Activated T-cell treated with anti-CD3 and anti-CD28 coated beads, Interleukin-2, amount 50 U/mL, for 1 hour (primary cell): ENCODE measurements at places on chromosomes 12 and 14.

- no peak for DNase-seq
Observed at GRCh38 chr12:12590961-12591360, 20.7 kb upstream of the CREBL2 start.

DNA sequence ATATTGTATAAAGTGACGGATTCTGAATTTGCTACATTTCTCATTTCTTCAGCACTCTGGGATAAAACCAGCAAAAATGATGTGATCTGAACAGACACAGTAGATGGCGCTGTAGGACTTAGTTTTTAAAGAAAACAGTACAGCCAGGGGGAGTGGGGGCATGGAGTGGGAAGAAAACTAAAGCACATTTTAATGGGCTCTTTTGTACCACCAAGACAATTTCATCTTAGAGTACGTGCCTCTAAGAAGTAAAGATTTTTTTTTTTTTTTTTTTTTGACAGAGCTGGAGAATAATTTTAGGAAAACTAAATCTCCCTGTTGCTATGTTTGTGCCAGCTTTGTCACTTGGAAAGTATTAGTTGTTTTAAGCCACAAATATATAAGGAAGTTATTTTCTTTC, 124.4 kb downstream of the RAD51B start:
- DNase-seq = no peak

DNA sequence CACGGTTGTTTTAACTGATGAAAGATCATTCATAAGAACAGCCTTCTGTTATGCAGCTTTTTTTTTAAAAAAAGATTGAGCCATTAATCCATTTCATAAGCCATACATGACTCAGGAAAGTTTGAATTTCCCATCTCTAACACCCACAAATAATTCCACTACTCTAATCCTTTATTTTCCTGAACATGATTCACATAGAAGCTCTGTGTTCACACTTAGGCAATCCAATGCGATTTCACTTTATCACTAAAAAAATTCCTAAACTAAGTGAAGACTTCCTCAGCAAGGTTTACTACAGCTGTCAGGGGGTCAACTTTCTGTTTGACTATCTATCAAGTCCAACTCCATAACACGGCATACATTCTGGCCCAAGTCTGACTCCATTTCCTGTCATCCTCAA, 25.9 kb downstream of the PKP2 start:
- DNase-seq = no peak

- no peak for DNase-seq
Observed at GRCh38 chr12:18706798-18707197, 31.0 kb downstream of the PLCZ1 start.

DNA sequence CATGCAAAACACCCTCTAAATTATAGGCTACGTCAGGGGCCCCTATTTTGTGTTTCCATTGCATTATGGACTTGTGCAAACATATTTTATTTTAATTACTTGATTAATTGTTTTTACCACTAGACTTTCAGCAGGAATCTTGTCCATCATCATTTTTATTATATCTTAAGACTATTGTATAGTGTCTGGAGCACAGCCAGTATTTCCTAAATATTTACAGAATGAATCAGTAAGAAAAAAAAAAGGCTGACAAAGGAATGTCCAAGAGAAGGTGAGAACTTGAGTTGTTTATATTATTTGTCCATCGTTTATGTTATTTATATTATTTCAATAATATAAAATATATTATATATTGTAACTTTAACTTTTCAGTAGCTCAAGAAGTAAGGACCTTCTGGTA, 664.7 kb downstream of the SLC6A15 start:
- no peak for DNase-seq

GRCh38 chr14:74492776-74493342, at the start of gene NPC2:
NPC2 (minus strand) TSS chr14:74493305; CDS start chr14:74493274, 31 bp downstream.
- DNase-seq = no peak

DNA sequence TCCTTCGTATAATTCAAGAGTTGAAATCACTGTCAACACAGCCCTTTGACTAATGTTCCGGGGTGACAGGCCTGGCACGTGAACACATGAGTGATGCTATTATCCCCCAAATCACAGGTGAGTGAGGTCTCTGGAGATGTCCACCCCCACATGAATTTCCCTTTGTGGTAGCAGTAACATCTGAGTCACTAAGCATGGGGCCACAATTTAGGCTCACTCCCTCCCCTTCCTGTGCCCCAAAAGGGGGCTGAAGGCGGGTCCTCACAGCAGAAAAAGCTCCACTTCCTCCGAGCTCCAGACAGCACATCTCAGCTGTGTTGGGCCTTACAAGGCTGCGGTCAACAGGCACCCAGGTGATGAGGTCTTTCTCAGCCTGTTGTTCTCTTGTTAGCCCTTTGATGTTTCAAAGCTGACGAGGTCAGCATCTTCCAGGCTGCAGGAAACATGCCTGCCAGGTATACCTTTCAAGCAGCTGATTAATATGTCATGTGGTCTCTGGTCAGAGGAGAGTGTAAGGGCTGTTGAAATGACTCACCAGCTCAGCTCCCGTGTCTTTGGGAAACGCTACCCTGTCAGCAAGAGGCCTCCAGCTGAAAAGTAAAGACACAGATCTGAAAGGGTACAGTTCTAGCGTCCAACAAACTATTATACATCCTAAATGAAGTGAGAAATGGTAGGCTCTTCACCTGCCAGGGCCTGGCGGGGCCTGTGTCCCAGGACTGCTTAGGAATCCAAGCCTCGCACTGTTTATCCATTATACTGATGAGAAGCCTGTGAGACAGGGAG, 107.3 kb downstream of the ZFP36L1 start:
- peak; percentile 78 for DNase-seq

- no peak for DNase-seq
Observed at GRCh38 chr12:33587354-33587753, 147.7 kb upstream of the SYT10 start.

GRCh38 chr12:48512855-48513254, 12.6 kb upstream of the OR8S1 start:
- DNase-seq = no peak

- DNase-seq = no peak
Observed at GRCh38 chr12:53768976-53769375, 17.2 kb upstream of the CISTR start.

- DNase-seq = no peak
Observed at GRCh38 chr14:72636871-72637270, 257.0 kb downstream of the DPF3 start.

DNA sequence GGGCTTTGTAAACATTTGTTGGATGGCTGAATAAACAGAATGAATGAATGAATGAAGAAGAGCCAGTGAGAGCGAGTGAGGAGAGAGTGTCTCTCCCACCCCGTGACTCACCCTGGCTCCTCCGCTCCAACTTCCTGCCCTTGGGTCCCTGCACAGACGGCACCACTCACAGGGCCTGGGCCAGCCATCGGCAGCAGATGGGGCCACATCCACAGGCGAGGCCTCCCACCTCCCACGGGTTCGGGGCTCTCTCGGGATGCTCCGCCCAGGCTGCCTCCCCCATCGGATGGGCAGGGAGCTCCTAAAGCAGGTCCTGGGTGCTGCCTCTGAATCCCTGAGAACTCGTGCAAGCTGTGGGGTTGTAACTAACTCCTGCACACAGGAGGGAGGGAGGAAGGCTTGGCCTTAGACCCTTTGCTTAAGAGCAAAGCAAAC, 41.3 kb downstream of the CCNK start:
- DNase-seq = no peak

- DNase-seq = no peak
Observed at GRCh38 chr14:89810101-89810500, 144.4 kb downstream of the EFCAB11 start.

DNA sequence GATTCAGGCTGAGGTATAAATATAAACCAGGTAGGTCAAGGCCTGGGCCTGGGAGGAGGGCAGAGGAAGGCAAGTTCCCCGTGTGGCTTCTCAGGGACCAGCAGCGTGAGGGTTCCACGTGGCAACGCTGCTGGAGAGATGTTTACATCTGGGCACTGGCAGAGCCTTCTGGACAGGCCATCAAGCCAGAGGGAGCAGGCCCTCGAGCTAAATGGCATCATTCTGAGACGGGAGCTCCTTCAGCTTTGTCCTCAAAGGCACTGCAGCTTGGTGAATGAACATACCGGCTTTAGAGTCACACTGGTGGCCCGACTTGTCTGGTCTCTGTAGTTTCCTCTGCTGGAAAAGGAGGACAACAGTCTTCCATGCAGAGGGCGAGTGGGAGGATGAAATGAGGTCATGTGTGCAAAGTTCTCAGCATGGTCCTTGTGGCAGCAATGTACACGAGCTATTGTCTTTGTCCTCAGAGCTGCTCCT, 231.3 kb downstream of the ZFP36L1 start:
- DNase-seq = no peak

- DNase-seq = no peak
Observed at GRCh38 chr14:91649930-91650329, 82.0 kb downstream of the CATSPERB start.

DNA sequence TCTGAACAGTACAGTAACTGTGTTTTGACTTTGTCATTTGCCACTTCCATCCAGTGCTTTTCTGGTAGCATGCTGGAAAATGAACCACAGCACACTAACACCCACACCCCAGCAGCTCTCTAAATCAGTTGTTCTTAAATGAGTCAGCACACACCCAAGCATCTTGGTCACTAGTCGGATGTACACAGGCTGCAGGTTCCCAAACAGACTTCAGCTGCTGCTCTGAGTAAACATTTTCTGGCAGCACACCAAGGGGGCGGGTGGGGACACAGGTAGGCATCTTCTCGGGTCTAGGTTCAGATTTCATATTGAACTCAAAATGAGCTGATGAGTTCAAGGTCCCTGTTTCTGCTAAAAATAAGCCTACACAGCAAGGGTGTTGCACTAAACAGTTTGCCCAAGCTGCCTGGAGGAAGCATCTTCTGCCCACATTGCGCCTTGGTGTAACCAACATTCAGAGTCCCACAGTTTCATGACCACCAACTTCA, 39.8 kb downstream of the IFNG start:
- peak; percentile 25 for DNase-seq

- no peak for DNase-seq
Observed at GRCh38 chr14:74242021-74242779, 3.0 kb downstream of the VSX2 start.

DNA sequence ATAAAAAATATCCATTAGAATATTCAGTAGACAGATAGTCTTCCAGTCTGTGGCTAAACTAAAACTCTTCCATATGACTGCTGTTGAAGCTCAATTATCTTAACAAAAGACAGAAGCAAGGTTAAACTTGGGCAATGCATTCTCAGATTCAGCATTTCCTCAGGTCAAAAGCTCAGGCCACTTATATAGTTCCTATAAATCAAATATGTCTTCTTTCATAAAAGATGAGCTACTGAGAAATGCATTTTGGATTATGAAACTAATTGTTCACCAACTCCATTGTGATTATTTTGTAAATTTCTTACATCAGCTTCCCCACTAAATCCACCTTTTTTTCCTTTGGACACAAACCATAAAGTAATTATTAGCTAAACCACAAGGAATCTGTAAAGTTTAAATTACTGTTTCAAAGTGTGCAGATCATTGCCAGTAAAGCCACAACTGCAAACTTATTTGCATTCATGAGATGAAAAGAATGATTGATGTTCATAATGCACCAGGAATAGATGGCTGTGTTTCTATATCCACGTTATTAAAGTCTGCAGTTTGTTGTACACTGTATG, 224.4 kb downstream of the FBXL14 start:
- DNase-seq = no peak

DNA sequence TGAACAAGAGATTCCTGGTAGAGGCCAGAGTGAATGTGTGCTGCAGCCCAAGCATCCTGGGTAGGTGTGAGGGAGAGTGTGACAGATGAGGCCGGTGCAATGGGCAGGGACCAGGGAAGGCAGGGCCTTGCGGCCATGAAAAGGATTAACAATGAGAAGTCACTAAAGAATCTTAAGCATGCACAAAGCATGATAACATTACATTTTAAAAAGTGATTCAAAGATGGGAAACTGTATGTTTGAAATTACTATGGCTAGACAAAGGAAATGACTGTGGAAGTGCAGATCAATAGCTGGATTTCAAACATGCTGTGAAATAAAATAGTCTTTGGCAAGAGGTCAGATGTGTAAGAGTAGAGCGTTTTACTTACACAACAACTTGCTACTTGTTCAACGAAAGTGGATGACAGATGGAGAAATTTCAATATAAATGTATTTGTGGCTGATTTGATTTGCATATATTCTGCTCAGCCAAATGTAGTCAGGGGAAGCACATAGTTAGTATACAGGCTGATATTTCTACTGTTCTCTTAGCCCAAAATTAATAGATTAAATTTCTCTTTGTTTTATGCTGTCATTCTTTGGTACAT, 175.5 kb downstream of the CCDC59 start:
- no peak for DNase-seq

DNA sequence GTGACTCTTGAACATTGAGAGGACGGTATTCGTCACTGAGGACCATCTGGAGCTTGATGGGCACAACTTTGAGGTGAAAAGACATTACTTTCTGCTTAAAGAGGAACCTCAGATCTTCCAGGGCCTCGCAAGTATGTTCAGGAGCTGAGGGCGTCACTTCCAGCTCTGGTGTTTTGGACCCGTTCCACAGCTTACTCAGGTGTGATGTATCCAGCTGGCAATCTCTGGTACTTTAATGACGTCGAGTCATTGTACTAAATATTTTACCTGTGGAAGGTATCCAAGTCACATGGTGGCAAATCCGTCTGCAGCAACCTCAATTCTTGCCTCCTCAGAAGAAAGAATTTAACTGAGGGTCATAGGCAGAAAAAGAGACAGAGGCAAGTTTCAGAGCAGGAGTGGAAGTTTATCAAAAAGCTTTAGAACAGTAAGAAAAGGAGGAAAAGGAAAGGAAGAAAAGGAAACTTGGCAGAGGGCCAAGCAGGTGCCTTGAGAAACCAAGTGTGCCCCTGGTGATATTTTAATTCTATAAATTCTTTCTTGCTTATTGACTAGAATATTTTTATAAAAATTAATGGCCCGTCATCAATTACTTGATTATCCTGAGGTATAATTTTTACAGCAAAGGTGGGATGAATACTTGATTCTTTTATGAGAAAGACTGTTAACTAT, 250.6 kb downstream of the AEBP2 start:
- no peak for DNase-seq

- no peak for DNase-seq
Observed at GRCh38 chr14:53304726-53305381, 151.7 kb upstream of the DDHD1 start.

- no peak for DNase-seq
Observed at GRCh38 chr12:47709671-47710070, 3.8 kb upstream of the RPAP3 start.

DNA sequence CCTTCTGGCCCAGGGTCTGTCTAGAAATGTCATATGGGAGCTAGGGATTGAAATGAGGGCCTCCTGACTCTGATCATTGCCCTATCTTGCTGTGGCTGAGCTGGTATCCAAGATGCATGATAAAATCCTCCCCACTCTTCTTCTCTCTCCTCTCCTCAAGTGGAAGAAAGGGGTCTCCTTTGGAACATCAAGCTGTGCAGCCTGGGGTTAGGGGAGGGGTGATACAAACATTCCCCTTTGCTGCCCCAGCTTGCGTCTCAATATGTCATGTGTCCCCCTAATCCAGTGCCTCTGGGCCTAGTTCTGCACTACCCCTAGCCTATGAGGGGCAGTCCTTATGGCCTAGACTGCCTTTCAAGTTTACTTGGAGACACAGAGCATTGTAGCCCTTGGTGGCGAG, 8.5 kb downstream of the RDH16 start:
- no peak for DNase-seq
